ENCODE measurements at places on chromosomes 2 and 18. TPM values are rescaled to one million over a fixed set of nuclear protein-coding genes. Genes with fewer than 3 reads are reported as not detected.

- DNase-seq, result no peak
Measured at GRCh38 chr18:72160510-72161445, 383.4 kb downstream of the CBLN2 start.

DNA sequence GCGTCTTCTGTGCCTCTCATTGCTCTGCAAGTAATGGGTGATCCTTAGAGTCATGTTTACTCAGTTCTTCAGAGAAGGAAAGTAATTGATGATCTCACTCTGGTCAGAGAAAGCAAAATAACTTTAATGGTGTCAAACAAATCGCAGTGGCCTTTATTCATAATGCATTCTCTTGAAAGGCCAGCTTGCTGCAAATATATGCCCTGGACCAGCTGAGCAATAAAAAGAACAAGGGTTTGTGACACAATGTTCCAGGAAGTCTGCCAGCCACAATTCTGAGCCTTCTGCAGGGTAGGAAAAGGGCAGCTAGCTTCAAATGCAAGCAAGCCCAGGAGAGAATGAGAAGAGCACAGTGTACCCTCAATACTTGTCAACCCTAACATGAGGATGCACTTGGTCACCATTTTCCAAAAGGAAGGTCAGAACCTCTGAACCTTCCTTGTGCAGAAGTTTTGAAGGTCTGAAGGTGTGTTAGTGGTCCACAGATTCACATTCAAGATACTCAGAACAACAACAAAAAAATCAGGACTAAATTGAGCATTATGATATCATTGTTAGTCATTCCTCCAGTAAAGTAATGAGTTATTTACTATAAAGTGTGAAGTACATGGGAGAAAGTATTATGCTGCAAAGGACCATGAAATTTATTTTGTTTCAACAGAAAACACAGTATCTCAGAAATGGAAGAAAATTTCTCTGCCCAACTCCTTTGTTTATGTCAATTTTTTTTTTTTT lies 355.6 kb downstream of the PAX3 start:
- no peak for DNase-seq

- DNase-seq, result no peak
Measured at GRCh38 chr18:79071037-79071436, 1.8 kb downstream of the ATP9B start.

GRCh38 chr2:67930156-67930555 lies 132.6 kb downstream of the C1D start:
- DNase-seq, result no peak

DNA sequence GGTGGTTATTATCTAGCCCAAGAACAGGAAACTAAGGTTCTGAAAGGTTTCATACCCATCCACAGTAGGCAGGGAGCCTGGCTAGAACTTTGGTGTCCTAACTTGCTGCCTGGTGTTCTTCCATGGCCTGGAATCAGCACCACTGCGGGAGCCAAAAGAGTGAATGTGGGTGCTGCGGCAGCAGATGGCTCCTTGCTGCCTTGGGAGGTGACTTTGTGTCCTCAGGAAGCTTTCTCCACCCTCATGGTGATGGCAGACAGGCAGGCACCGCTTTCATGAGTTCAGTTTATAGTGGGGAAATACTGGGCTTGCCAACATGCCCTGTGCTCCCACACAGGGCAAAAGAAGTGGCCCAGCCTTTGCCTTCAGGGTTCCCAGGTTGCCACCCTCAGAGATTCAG lies 385.2 kb downstream of the BCL11A start:
- DNase-seq, result no peak

DNA sequence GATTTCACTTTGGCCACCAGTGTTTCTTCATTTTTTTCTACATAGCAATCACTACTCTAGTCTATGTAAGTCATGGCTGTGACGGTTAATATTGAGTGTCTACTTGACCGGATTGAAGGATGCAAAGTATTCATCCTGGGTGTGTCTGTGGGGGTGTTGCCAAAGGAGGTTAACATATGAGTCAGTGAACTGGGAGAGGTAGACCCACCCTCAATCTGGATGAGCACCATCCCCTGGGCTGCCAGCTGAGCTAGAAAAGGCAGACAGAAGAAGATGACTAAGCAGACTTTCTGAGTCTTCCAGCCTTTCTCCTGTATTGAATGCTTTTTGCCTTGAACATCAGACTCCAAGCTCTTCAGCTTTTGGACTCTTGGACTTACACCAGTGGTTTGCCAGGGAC lies 265.0 kb upstream of the SLC8A1 start:
- no peak for DNase-seq

- peak; percentile 12 for DNase-seq
Measured at GRCh38 chr18:54776282-54776977, 51.8 kb upstream of the RAB27B start.

- no peak for DNase-seq
Measured at GRCh38 chr2:83827618-83828017, 631.5 kb downstream of the SUCLG1 start.

DNA sequence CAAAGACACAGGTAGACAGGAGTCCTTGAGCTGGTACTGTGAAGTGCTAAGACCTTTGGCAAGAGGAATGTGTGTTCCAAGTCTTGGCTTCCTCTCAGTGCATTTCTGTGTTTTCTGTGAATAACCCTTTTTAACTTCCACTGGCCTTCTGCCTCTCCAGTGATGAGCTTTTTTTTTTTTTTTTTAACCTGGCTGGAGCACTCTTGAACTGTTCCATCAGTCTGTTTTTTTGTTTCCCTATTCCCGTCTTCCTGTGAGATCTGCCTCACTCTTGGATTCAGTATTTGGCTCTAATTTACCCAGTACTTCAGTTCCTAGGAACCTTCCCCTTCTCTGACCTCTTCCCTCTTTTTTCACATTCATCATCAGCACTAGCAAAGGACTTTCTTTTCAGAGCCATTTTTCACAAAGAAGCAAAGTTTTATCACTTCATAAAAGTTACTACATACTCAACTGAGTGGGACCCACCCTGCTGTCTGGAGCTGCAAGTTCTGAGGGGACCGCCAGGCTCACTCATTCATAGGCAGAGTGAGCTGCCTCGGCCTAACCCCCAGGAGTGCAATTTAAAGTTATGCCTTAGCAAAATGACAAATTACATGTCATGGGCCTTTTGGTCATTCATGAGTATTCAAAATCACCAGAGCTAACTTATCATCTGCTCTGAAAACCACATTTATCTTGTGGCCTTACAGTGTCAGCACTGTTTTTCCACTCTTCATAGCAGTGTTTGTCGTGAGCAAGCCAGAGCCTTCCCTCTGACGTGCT lies 126.9 kb upstream of the DAPL1 start:
- DNase-seq, result no peak

DNA sequence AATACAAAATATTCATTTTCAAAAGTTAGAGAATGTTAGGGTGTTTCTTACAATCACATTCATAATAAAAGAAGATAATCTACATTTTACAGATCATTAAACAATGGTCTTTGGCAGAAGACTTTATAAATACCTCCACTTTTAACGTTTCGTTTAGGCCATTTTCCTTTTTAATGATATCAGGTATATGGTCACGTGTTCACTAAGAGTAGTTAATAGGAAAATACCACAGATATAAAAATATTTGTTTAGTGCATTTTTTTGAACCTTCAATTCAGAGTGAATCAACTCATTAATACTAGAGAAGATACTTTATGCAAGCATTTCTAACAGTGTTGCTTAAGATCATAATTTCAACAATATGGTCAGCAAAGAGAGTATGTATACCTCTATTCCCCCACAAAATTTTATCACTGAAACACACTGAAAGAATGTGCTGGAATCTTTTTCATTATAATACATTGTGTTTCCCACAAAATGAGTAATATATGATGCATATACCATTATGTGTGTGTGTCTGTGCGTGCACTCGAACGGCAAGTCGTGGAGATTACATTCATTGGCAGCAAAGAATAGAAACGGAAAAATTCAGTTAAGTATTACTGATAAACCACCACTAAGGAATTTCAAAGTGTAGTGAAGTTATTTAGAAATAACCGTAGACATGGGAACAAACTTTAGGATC lies 319.9 kb upstream of the THUMPD2 start:
- no peak for DNase-seq

- DNase-seq, result no peak
Measured at GRCh38 chr2:33784488-33784887, 185.4 kb upstream of the FAM98A start.

DNA sequence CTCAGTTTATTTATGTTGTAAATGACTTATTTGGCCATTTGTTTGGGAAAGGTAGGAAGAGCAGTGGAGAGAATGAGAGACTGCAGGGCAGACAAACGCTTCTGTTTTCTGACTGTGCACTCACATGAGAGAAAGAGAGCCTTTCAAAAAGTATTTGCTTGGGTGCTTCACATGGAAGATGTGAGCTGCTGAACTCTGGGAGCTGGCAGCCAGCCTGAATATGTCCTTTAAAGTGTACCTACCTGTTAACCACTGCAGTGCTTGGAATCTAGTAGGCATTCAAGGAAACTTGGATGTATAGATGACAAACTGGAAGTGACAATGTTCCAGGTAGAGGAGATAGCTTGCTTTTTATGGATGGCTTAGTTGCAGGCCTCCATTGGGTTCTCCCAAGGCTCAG lies 68.8 kb downstream of the PTPRM start:
- no peak for DNase-seq

GRCh38 chr2:117323331-117323730 lies 491.2 kb upstream of the DDX18 start:
- DNase-seq, result no peak

GRCh38 chr2:232957657-232958090 lies 55.4 kb downstream of the NGEF start:
- no peak for DNase-seq

- DNase-seq, result no peak
Measured at GRCh38 chr2:25777077-25777476, 101.2 kb downstream of the ASXL2 start.

DNA sequence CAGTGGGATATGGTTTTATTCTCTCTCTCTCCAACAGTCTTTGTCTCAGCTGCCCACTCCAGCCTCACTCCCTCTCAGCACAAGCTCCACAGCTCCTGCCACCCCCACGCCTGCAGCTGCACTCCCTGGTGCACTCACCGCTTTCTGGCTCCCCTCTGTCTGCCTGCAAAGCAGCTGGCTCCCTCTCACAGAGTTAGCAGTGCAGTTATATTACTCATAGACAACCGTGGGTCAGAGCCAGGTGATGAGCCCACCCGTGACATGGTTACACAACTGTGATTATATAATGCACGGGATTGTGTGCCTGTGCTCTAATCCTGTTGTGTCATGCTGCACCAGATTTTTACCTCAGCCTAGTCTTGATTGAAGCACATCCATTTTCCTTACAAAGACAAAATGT lies 276.9 kb upstream of the CHAC2 start:
- DNase-seq, result no peak

DNA sequence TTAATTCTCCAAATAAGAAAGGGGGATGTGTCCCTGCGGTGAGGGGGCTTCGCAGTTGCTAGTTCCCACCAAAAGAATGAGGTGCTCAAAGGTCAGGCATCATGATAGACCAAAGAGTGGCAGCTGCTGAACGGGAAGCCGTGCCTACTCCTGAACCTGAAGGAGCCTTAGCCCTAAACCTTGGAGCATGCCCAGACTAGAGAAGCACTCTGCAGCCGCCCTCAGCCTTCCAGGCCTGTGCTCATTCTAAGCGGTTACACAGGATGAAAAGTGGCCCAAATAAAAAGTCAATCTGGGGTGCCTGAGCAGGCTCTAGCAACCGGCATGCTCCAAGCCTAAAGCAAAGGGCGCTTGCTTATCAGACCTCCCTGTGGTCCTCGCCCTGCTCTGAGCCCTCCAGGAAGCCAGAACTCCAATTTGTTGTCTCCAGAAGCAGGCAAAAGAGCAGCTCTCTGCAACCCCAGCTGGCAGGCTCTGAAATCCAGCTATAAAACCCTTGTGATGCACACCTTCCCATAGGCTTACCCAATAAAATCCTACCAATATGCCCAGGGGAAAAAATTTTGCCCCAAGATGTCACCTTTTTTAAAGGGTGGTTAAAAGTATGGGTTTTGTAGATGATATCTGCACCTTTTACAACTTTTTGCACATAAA lies 17.5 kb downstream of the UXS1 start:
- no peak for DNase-seq

DNA sequence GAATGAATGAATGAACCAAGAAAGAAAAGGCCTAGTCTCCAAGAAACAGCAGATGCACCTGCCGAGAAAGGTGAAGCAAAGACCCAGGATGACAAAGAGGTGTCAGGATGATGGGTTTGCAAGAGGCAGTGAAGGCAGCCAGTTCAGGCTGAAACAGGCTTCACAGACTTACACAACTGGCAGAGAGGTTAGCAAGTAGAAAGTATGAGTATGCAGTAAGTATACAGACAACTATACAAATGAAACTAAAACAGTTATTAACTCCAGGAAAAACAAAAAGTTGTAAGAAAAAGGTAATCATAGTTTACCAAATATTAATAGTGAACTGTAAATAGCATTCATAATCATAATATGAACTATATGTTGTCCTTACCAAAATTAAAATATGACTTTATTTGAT lies 19.8 kb upstream of the RNU4ATAC start:
- DNase-seq, result no peak

- no peak for DNase-seq
Measured at GRCh38 chr2:74050151-74050550, 65.4 kb downstream of the TET3 start.

GRCh38 chr2:209600341-209601171 lies 171.1 kb upstream of the UNC80 start:
- DNase-seq, result no peak

DNA sequence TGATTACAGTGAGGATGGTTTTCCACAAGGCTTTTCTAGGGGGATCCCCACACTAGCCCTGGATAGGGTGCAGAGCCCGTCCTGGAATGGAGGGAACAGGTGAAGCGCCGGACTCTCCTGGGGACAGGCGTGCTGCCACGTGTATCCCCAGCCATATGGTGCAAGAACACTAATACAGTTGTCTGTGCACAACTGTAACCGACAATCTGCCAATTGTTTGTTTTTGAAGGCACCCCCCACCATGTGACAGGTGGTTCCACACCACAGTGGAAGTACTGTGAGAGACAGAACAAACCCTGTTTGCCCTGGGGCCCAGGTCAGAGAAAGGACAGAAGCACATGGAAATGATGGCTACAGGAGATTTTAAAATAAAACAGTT lies 52.9 kb downstream of the MYCN start:
- no peak for DNase-seq

GRCh38 chr2:190607014-190607597 lies 41.8 kb upstream of the NAB1 start:
- no peak for DNase-seq

Gene MSGN1
- polyA plus RNA-seq, result not detected

Gene RAD51AP2
- not detected for polyA plus RNA-seq

Gene RAX
- not detected for polyA plus RNA-seq

Gene ASB18
- not detected for polyA plus RNA-seq

Gene GCG
- polyA plus RNA-seq, result not detected

Gene TUBB8B
- not detected for polyA plus RNA-seq

Gene LGALSL
- 4.9 TPM for polyA plus RNA-seq

Gene RAB6C
- polyA plus RNA-seq, result not detected

Gene BMP10
- polyA plus RNA-seq, result not detected

Gene UGT1A10
- polyA plus RNA-seq, result not detected

Gene VAMP5
- polyA plus RNA-seq, result 25.8 TPM

Gene RAB6D
- 0.08 TPM for polyA plus RNA-seq

Gene DTNA
- polyA plus RNA-seq, result 0.75 TPM

Gene MCM6
- polyA plus RNA-seq, result 89.9 TPM

Gene FSHR
- polyA plus RNA-seq, result not detected

Gene TRAPPC12
- 30.2 TPM for polyA plus RNA-seq

All from GM12878 (cell line).